ENCODE measurements at places on chromosomes 6 and 20.
A peak's percentile ranks its signal among the peaks of the same experiment; 100 is the strongest.

GRCh38 chr6:158467923-158468322, 92.0 kb upstream of the TMEM181 start:
- no peak for DNase-seq

GRCh38 chr6:41576667-41577066, 30.5 kb downstream of the FOXP4 start:
- no peak for DNase-seq

GRCh38 chr20:53124075-53124551, 152.0 kb downstream of the TSHZ2 start:
- DNase-seq, result no peak

GRCh38 chr6:156825475-156825874, 48.3 kb downstream of the ARID1B start:
- DNase-seq, result no peak

GRCh38 chr6:7201732-7202541, 94.2 kb downstream of the RREB1 start:
- no peak for DNase-seq

- DNase-seq, result no peak
Measured at GRCh38 chr6:36692861-36693702, 4.5 kb upstream of the RAB44 start.

DNA sequence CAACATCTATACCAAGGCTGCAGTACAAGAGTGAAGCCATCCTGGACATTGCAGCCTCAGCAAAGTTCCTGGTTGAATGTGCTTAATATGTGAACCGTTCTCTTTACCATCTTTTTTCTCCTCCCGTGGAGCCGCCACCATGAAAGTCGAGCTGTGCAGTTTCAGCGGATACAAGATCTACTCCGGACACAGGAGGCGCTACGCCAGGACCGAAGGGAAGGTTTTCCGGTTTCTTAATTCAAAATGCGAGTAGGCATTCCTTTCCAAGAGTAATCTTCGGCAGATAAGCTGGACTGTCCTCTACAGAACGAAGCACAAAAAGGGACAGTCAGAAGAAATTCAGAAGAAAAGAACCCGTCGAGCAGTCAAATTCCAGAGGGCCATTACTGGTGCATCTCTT, 8.4 kb upstream of the LINC00237 start:
- no peak for DNase-seq

GRCh38 chr6:13172291-13172690, 156.0 kb downstream of the TBC1D7 start:
- no peak for DNase-seq

GRCh38 chr6:160930547-160931377, 60.8 kb upstream of the MAP3K4 start:
- DNase-seq, result peak; percentile 47

GRCh38 chr6:34391786-34392496, 528 bp downstream of the NUDT3 start:
- DNase-seq, result peak; percentile 25

DNA sequence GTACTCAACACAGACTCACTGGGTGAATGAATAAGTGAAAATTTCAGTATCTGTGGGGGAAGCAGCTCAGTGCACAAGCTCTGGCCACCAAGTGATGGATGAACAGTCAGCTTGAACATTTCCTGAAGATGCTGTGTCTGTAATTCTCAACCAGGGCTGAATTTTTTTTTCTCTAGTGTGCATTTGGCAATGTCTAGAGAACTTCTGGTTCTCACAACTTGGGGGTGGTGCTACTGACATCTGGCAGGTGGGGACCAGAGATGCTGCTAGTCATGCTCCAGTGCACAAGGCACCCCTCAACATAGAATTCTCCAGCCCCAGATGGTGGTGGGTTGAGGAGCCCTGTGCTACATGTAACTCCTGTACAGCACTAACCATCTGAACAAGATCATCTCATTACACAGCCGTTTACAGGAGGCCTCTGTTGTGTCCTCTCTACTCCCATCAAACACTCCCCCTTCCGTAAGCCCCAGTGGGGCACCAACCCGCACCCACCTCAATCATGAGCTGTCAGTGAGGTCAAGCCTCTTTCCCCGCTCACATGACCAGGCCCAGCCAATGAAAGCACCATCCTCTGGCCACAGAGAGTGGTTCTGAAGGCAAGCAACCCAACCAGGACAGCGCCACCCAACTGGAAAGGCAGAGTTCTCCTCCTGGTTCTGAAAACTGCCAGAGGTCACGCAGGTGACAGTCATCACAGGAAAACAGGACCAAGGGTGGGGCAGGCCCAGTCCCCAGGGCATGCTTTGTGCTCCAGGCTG, 103.9 kb upstream of the PMEPA1 start:
- no peak for DNase-seq

- DNase-seq, result no peak
Measured at GRCh38 chr6:31175971-31176370, 5.5 kb upstream of the POU5F1 start.

DNA sequence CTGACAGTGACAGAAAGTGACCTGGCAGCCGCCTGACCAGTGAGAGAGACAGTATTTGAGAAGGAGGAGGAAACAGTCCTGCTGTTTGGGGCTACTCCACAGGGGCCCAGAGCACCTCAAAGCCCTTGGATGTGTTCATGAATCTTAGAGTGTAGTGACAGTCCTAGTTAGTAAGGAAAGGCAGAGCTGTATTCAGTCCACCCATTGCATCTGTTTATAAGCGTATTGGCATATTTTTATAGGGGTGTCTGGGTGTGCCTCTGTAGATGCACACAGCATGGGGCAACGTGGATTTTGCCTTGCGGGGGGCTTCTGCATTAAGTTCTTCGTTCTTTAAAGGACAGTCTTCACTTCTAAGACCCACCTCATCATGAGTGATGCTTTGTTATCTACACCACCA, 44.6 kb upstream of the SLC22A1 start:
- DNase-seq, result no peak

GRCh38 chr20:36065427-36065998, 89.0 kb upstream of the EPB41L1 start:
- no peak for DNase-seq

- DNase-seq, result no peak
Measured at GRCh38 chr6:108169464-108170331, 3.9 kb downstream of the NR2E1 start.

GRCh38 chr20:50982363-50982762, 23.7 kb downstream of the MOCS3 start:
- DNase-seq, result no peak

- DNase-seq, result no peak
Measured at GRCh38 chr6:139150920-139151319, 16.0 kb downstream of the HECA start.

- no peak for DNase-seq
Measured at GRCh38 chr6:146913842-146914488, 290.3 kb upstream of the STXBP5 start.

GRCh38 chr6:143698759-143699429, 21.1 kb downstream of the PHACTR2 start:
- DNase-seq, result no peak

- DNase-seq, result no peak
Measured at GRCh38 chr6:97322811-97323210, 39.8 kb upstream of the MMS22L start.

- no peak for DNase-seq
Measured at GRCh38 chr20:15187612-15188011, 850.2 kb upstream of the FLRT3 start.

DNA sequence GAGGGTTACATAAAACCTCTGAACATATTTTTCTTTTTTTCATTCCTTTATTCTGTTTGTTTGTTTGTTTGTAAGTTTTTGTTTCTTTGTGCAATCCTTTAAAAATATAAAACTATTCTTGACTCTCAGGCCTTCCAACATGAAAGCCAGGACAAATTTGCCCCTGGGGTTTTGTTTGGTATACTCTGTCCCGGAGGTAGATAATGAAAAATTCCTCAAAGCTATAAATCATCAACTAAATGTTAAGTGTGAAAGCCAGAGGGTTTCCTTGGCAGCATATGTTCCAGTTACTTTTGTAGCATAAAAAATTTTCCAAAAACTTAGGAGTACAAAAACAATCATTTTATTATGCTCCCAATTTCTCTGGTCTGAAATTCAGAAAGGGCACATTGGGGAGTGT, 1084.3 kb upstream of the GJE1 start:
- no peak for DNase-seq

DNA sequence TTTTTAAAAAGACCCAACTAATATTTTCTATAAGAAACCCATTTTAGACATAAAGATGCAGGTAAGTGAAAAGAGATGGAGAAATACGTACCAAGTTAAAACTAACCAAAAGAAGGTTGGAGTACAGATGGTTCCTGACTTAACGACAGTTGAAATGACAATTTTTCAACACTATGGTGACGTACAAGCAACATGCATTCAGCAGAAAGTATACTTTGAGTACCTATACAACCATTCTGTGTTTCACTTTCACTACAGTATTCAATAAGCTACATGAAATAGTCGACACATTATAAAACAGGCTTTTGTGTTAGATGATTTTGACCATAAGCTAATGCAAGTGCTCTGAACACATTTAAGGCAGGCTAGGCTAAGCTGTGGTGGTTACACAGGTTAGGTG, 228.9 kb downstream of the RNGTT start:
- DNase-seq, result no peak

DNA sequence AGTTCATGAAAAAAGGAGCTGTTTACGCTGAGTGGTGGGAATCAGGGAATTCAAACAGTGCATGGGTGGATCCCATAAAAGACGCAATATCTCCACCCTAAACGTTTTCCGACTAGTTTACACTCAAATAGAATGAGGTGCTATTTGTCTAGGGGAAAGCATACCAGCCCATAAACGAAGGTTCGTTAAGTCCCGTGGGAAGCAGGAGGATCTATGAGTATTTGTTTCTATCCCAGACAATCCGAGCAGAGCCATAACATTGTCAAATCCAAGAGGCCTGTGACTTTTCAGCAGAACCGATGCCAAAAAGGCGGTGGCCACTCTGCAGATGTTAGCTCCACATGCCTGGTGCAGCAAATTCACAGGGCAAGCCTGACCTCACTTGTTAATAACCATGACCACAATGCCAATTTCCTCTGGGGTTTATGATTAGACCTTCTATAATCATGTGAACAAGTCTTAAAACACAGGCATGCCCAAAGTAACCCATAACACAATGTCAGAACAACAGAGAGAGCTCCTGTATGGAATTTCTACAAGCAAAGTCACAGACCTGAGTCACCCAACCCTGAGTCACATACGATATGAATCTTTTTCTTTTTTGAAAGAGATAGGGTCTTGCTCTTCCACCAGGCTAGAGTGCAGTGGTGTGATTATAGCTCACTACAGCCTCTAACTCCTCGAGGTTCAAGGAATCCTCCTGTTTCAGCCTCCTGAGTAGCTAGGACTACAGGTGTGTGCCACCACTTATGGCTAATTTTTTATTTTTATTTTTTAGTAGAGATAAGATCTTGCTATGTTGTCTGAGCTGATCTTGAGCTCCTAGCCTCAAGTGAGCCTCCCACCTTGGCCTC, 123.3 kb downstream of the KIF13A start:
- DNase-seq, result no peak

GRCh38 chr6:89311853-89312531, 3.1 kb downstream of the GABRR2 start:
- no peak for DNase-seq

DNA sequence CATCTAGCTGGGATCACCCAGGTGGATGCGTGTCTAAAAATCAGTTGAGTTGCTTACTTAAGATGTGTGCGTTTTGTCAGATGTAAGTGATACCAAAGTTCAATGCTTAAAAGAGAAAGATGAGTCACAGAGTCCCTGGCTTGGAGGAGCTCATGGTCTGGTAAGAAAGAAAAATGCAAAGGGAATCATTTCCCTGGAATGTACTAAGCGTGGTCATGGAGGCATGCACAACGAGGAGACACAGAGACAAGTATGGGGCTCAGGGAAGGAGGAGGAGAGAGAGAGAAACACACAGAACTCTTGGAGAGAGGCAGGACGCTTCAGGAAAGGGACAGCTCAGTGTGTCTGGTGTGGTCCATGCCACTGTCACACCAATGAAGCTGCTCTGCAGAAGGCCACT, 186.9 kb upstream of the GMDS start:
- no peak for DNase-seq

DNA sequence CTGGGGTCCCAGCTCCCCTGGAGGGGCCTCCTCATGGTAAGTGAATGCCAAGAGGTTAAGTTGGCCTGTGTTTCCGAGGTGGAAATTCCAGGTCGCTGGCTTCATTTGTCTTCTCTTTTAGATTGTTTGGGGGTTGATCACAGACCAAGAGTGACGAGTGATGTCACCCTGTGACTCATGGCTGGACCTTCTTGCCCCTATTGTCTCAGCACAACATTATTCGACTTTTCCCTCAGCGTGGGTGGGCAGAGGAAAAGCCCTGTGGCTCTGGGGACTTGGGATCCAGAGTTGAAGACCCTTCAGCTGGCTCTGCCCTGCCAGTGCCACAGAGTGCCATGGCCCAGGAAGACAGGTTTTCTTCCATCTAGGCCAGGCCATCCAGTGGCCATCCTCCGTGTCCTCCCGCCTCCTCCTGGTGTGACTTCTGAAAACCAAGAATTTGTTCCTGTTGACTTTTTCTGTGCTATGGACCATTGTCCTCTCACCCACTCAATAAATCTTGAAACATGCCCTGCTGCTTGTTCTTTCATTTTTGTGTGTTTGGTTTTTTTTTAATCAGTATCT, 15.4 kb upstream of the SNHG17 start:
- DNase-seq, result no peak

DNA sequence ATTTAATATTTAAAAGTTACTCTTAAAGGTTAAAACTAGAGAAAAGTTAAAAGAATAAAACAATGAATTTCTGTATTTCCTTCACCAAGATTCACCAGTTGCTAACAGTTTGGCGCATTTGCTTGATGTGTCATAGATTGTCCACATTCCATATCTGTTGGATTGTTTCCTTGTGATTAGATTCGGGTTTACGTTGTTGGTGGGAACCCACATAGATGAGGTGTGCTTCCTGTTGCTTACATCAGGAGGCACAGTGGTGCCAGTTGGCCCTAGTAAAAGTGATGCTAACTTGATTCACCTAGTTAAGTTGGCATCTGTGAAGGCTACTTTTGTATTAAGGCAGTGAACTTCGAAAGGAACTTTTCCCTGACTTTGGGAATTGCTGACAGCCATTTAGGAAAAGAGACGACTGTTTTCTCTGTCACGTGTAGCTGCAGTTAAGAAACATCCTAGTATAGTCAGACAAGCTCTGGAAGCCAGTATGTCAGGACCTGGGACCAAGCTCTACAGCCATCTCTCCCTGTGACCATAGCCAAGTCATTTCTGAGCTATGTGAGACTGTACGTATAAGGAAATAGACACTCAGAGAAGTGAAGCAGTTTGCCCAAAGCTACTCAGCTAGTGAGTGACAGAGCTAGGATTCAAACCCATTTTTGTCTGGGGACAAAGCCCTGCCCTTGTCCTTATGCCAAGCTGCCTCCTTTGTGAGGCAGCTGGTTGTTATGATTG, 49.0 kb downstream of the PPARD start:
- DNase-seq, result no peak
